ENCODE measurements at places on chromosomes 11 and 22.

GRCh38 chr11:118406599-118407166 lies 5.3 kb downstream of the ATP5MG start:
- no peak for DNase-seq

GRCh38 chr11:130830566-130830965 lies 85.7 kb downstream of the SNX19 start:
- DNase-seq = no peak

DNA sequence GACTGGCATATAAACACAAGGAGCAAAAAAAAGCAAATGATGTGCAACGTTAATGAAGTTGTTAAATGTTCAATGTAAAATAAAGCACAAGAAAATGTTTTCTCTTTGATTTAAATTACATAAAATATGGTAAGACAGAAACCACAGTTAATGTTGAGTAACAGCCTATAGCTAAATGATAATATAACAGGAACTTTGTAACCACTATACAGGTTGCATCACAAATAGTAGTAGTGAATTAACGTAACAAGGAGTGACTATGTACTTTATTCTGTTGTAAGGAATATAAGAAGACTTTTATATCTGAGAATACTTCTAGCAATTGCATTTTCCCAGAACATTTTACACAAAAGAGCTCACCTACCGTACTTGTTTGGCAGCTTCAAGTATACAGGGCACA lies 16.9 kb downstream of the SAAL1 start:
- no peak for DNase-seq

DNA sequence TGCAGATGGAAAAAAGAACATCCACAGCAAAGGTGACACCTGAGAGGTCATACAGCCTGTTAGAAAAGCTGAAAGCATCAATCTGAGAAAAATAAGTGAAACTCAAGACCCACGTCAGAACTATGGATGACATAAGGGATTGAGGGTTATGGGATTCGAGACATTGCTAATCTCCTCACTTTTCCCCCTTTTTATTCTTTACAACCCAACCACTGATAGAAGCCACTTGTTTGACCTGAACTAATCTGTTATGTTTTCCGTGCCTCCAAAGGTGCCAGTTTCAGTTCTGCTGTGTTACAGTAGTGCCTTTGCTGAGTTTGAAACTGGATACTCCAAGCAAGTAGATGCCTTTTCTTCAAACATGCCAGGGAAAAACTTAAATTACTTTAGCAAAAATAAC lies 16.9 kb upstream of the SESN3 start:
- no peak for DNase-seq

- no peak for DNase-seq
Measured at GRCh38 chr22:27378311-27378800, 423.2 kb downstream of the MN1 start.

All from T47D (cell line).